ENCODE measurements at places on chromosomes 7 and 10.

DNA sequence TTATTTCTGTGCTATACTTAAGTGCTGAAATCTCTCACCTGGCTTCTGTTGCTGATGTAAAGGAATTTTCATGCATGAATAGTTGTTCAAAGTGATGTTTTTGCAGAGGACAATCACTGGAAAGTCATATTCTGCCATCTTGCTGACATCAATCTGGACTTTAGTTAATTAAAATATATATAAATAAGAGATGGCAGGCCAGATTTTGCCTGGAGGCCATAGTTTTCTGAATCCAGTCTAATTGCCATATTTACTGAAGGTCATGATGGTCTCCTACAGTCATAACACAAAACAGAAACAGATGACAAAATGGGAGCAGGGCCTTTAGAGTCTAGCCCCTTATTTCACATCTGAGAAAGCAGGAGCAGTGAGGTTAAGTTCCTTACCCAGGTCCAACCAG lies 228.2 kb downstream of the HPSE2 start:
- DNase-seq = no peak

DNA sequence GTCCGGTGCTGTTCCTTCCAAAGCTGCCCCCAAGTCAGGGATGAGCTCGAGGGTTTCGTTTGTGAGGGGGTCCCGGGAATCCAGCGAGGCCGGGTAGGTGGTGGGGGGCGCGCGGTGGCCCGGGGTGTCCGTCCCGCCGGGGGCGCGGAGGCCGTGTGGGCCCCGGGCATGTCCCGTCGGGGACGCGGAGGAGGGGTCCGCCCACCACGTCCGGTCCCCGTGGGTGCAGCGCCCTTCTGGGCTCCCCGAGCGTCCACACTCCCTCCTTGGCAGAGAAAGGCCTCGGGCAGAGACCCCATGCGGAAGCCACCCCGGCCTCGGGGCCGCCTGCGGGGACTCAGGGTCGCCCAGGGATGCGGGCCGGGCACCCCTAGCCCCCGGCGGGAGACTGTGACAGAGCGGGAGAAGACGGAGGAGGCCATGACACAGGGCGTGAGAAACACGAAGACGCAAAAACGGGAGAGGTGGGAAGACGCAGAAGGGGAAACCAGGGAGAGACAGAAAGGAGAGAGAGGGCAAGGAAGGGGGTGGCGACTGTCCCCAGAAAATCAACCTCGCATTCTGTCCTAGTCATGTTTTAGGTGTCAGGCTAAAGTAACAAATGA lies 640 bp upstream of the ZNF425 start:
- DNase-seq = no peak

GRCh38 chr10:44042075-44042770 lies 342.7 kb downstream of the CXCL12 start:
- no peak for DNase-seq

DNA sequence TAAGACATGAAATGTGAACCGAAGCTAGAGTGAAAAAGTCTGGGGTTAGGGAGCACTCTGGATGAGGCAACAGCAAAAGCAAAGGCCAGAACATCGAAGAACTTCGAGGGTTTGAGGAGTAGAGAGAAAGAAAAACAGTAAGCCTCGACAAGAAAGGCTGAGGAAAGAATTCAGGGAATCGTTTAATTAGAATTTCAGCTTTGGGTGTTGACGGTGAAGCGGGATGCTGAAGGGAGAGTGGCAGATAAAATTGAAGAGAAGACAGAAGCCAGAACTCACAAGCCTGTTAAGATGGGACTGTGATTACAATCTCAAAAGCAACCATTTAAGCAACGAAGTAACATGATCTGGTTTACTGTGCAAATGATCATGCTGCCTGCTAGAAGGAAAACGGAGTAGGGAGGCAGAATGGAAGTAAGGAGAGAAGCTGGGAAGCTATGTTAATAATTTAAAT lies 2.1 kb downstream of the TRDMT1 start:
- no peak for DNase-seq

DNA sequence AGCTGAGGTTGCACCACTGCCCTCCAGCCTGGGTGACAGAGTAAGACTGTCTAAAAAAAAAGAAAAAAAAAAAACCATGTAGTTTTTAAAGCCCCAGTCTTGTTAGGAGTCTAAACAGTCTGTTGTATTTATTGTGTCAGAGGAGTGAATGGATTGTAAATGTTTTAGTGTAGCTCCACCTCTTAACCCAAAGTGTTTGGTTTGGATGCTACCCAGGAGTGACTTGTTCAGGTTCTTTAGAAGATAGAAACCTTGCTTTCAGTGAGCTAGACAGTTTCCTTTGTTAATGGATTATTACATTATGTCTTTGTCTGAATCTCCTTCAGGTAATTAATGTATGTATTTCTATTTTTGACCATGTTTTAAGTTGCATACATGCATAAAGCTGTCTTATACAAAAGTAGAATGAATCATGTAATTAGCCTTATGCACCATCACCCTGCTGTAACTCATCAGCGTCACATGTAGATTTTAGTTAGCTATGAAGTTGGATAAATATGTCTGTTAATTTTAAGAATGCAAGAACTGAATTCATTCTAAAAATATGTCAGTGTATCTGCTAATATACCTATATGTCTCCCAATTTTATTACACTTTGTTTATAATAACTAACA lies 97.7 kb downstream of the TAF3 start:
- no peak for DNase-seq

- no peak for DNase-seq
Measured at GRCh38 chr7:121755818-121756552, 117.0 kb upstream of the PTPRZ1 start.

DNA sequence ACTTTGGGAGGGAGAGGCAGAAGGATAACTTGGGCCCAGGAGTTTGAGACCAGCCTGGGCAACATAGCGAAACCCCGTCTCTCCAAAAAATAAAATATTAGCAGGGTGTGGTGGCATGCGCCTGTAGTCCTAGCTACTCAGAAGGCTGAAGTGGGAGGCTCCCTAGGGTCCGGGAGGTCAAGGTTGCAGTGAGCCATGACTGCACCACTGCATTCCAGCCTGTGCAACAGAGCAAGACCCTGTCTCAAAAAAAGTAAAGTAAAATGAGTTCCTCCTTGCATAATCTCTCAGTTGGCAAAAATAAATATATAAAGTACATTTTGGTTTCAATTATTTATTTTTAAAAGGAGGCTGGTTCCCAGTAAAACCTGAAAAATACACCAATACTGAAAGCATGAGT lies 11.8 kb downstream of the NANOS1 start:
- DNase-seq = no peak

- no peak for DNase-seq
Measured at GRCh38 chr10:44154956-44155355, 229.9 kb downstream of the CXCL12 start.

- DNase-seq = no peak
Measured at GRCh38 chr10:32271617-32272016, 75.3 kb downstream of the EPC1 start.

GRCh38 chr7:24793982-24794648 lies 36.9 kb upstream of the GSDME start:
- no peak for DNase-seq

DNA sequence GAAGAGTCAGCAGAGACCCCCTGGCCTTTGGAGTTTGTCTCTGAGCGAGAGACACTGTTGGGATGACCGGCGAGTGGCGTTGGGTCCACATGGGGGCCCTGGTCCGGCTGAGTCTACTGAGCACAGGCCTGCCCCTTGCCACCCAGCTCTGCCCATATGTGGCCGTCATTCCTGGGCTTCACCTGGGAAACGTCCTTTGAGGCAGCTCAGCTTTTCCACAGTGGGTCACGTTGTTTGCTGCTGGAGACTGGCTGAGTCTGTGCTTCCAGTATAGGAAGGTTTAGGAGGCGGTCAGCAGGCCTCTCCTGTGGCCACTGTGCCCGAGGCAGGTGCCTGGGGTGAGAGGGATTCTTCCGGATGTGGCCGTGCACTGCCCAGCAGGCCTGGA lies 17.1 kb downstream of the ADAM8 start:
- DNase-seq = no peak

DNA sequence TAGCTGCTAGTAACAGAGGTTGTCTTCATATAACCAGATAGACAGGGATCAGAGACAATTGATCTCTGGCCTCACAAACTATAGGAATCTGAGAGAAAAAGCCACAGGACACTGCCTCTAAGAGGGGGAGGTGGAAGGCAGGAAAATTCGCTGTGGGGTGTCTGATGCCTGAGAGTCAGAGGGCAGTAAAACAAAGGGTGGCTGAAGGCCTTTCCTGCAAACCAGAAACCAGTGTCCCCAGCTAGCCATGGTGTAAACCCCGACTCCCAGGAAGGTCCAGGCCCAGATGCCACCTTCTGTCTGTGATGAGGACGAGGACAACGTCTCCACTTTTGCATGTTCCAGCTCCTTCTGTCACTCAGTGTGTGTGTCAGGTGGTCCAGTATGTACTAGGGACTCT lies 215.1 kb downstream of the ADARB2 start:
- no peak for DNase-seq

- no peak for DNase-seq
Measured at GRCh38 chr7:15963206-15963605, 276.7 kb upstream of the MEOX2 start.

- DNase-seq = no peak
Measured at GRCh38 chr10:5254488-5254887, 57.9 kb downstream of the AKR1C4 start.

GRCh38 chr7:95404316-95404865 lies 8.2 kb upstream of the PON3 start:
- no peak for DNase-seq

DNA sequence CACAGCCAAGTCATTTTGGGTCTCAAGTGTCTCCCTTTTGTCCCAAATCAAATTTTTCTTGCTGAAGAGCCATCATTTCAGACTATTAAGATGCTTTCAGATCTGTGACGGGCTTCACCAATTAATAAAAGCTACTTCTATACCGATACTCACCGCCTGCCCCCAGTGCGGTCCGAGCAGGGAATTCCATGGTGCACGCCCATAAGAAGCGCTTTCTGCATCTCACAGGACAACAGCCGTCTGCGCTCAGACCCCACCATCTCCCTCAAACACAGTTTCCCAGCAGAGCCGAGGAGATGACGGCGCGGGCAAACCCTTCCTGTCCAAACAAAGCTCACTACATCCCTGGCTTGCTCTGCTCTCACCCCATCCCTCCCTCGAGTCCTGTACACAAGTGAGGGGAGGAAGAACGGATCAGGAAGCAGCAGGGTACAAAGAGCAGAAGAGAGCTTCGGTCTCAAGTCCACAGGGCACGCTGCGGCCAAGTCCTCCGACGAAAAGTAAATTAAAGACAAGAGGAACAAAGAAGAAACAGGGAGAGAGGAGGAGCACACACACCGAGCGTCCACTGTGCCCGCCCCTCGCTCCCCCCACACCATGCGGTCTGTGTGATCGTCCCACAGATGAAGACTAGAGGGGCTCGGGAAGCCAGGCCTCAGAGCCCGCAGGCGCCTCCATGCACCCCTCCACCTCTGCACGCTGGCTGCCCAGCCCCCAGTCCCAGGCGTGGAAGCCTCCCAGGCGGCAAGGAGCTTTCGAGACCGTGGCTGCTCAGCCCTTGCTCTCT lies 121.9 kb downstream of the MAD1L1 start:
- DNase-seq = no peak

GRCh38 chr10:101644002-101644401 lies 51.0 kb downstream of the FBXW4 start:
- no peak for DNase-seq

- DNase-seq = no peak
Measured at GRCh38 chr7:14622559-14622958, 280.0 kb downstream of the DGKB start.

- no peak for DNase-seq
Measured at GRCh38 chr7:158829021-158829341, 328 bp downstream of the ESYT2 start.

Measured in D721Med (cell line).